ENCODE measurements at places on chromosomes 2 and 18. TPM values are rescaled to one million over a fixed set of nuclear protein-coding genes. Genes with fewer than 3 reads are reported as not detected.
A peak's percentile ranks its signal among the peaks of the same experiment; 100 is the strongest.

Gene SMYD1
- total RNA-seq = not detected

DNA sequence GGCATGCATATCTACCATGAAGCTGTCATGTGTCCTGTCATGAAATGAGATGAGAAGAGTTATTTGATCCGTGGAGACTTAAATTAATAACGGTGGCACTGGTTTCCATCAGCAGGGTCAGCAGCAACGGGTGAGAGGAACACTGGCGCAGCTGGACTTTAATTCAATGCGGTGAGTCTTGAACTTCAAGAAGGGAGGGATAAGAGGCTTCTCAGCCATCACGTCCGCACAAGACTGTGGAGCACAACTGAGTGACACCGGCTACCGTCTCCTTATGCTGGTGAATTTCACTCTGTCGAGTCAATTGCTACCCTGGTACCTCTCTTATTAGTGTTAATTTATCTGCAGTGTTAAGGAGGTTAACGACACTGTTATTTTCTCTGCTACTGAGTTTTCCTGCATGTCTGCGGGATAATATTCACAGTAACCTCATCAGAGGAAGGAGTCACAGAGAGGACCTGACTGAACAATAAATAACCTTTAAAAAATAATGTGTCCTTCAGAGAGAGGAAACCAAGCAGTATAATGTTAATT, 236.8 kb downstream of the EPHA4 start:
- DNase-seq = no peak
- no peaks in the 10 kb centered on the region for H3K4me1 ChIP-seq
- no peaks in the 10 kb centered on the region for H3K27me3 ChIP-seq
- no peaks in the 10 kb centered on the region for H3K36me3 ChIP-seq
- no peak overlapping the region for H3K27ac ChIP-seq

- H3K4me3 ChIP-seq = no peak overlapping the region
- H3K27me3 ChIP-seq = peaks cover 3% of the 10 kb centered on the region
- H3K27ac ChIP-seq = no peak overlapping the region
- no peak for DNase-seq
- H3K36me3 ChIP-seq = no peaks in the 10 kb centered on the region
Measured at GRCh38 chr2:183024339-183025095, 13.7 kb downstream of the NCKAP1 start.

- DNase-seq = no peak
- no peaks in the 10 kb centered on the region for H3K36me3 ChIP-seq
- no peaks in the 10 kb centered on the region for H3K4me1 ChIP-seq
- H3K27ac ChIP-seq = no peak overlapping the region
Measured at GRCh38 chr2:128563348-128563687, 244.7 kb upstream of the HS6ST1 start.

DNA sequence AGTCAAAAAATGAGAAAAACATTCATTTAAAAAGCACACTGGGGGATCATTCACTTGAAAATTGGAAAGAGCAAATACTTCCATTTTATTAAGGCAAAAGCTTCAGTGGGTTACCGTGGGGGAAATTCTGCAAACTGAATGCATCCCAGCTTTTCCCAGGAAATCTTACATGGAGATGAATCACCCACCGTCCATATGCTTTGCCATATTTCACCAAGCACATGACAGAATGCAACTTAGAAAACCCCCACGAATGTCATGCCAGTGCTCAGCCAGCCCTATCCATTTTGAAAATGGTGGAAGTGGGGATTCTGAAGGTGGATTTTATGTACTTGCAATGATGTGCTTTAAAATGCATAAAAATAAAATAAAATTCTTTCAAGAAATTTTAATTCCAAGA, 485.5 kb upstream of the ID2 start:
- H3K27me3 ChIP-seq = no peaks in the 10 kb centered on the region
- no peaks in the 10 kb centered on the region for H3K36me3 ChIP-seq
- no peaks in the 10 kb centered on the region for H3K4me1 ChIP-seq
- H3K4me3 ChIP-seq = no peak overlapping the region
- no peak for DNase-seq

DNA sequence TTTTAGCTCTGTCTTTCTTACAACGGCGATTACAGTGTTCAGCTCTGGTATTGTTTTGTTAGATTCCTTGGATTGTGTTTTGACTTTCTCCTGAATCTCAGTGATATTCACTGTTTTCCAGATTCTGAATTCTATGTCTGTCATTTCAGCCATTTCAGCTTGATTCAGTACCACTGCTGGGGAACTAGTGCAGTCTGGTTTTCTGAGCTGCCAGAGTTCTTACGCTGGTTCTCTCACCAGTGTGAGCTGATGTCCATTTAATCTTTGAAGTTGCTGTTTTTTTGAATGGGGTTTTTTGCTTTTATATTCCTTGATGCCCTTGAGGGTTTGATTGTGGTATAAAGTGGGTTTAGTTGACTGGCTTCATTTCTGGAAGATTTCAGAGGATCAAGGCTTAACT, 37.4 kb upstream of the THUMPD2 start:
- DNase-seq = no peak
- H3K27me3 ChIP-seq = no peaks in the 10 kb centered on the region
- no peaks in the 10 kb centered on the region for H3K36me3 ChIP-seq
- H3K27ac ChIP-seq = no peak overlapping the region
- no peak overlapping the region for H3K4me3 ChIP-seq

- no peak overlapping the region for H3K27ac ChIP-seq
- H3K27me3 ChIP-seq = no peaks in the 10 kb centered on the region
- H3K4me3 ChIP-seq = no peak overlapping the region
Measured at GRCh38 chr18:58597649-58598048, 31.2 kb downstream of the ALPK2 start.

- peaks cover 3% of the 10 kb centered on the region for H3K36me3 ChIP-seq
- H3K27me3 ChIP-seq = no peaks in the 10 kb centered on the region
- H3K27ac ChIP-seq = peak overlapping the region; percentile 96
- peak overlapping the region; percentile 87 for H3K4me3 ChIP-seq
- H3K4me1 ChIP-seq = peaks cover 42% of the 10 kb centered on the region
Measured at GRCh38 chr2:86195808-86196387, 636 bp upstream of the IMMT start.
